Midbrain (tissue), 1 donor: ENCODE measurements at places on chromosomes 2 and 18.
A peak's percentile ranks its signal among the peaks of the same experiment; 100 is the strongest.

DNA sequence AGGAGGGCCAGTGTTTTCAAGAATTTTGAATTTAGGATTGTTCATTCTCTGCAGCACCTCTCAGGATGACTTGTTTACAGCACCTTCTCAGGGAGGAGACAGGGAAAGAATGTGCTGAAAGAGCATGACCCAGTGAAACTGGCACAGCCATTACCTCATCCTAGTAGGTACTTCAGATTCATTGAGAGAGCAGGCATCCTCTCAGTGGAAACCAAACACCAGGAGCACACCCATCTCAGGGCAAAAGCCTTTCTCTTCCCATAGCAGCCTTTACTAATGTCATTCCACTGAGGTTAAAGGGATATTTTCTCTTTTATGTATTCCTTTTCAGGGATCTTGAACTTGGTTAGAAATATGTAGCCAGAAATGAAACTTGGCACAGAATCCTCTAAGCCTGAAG lies 2.6 kb downstream of the MAP2 start:
- DNase-seq = no peak

DNA sequence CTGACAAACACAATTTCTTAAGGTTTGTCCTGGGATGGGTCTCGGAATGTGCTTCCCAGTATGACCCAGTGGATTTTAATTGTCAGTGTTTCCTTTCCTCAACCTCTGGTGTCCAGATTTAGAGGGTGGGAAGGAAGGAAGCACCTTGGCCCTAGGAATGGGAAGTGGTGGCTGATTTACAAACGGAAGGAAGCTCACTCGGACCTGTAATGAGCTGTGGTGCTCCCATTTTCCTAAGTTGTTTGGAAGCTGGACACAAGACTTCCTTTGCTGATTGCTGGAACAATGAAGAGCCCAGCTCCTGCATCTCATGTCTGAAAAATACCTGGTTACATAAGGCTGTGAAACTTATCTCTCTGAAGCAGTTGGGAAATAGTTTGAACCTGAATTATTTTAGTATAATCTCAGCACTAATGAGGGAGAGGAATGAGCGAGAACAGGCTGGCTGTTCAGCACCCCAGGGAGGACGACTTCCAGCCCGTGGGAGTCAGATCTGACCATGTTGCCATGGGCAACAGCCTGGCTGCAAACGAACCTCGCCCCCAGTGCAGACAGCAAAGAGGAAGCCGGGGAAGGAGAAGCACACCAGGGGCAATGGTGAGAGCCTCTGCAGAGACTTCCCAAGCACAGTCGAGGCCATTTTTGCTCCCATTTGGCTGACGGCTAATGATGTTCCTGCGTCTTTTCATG lies 74.4 kb upstream of the ASB18 start:
- DNase-seq = no peak

DNA sequence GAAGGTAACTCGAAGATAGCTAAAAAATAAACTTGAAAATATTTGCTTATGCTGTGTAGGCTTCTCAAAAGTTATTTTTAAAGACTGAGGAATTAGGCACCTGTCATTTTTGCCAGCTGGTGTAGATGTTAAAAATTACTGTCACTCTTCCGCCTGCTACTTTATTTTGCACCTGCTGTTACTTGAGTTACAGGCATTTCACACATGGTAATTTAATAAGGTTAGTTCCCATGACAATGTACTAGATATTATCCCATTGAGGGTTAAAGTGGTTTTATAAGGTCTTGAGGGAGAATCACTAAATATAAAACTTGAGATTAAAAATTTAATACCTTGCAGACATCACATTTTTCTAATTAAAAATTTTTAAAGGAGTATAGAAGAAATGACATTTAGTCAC lies 26.6 kb downstream of the MYL1 start:
- DNase-seq = no peak

- no peak for DNase-seq
These were observed 211.8 kb downstream of the NRXN1 start for GRCh38 chr2:50820176-50820575.

DNA sequence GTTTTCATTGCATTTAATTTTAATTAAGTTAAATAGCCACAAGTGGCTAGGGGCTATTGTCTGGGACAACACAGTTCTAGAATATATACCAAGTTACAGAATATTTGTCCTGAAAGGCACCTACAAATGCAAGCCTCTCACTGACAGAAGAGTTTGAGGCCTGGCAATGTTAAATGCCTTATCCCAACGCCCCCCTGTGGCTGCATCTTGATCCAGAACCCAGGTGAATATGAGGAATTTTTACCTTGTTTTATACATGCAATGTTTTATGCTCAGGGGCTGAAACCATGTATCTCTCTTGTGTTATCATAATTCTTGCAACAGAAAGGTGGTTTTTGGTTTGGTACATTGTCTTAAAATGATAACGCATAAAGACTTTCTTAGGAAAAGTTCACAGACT lies 71.8 kb upstream of the SEC11C start:
- DNase-seq = no peak

GRCh38 chr2:85971366-85971765 lies 82.6 kb upstream of the ST3GAL5 start:
- DNase-seq = no peak

- no peak for DNase-seq
These were observed 66.2 kb upstream of the DLX2 start for GRCh38 chr2:172168917-172169346.

- no peak for DNase-seq
These were observed 49.4 kb downstream of the ETAA1 start for GRCh38 chr2:67446491-67446911.

DNA sequence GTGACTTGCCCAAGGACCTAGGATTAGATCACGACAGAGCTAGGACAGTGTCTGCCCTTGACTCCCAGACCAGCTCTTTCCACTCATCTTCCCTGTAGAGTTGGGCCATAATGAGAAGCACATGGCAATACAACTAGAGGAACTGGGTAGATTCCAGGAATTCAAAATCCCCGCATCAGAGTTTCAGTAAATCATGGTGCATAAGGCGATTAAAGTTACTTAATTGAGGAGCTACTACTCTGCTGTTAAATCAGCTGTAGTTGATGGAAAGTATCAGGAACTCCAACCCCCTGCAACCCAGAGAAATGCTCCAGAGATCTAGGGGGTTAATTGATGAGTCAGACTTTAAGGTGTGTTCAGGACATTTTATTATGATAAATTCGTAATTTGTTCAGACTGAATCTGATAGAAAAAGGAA lies 5.7 kb downstream of the ANTXR1 start:
- no peak for DNase-seq

DNA sequence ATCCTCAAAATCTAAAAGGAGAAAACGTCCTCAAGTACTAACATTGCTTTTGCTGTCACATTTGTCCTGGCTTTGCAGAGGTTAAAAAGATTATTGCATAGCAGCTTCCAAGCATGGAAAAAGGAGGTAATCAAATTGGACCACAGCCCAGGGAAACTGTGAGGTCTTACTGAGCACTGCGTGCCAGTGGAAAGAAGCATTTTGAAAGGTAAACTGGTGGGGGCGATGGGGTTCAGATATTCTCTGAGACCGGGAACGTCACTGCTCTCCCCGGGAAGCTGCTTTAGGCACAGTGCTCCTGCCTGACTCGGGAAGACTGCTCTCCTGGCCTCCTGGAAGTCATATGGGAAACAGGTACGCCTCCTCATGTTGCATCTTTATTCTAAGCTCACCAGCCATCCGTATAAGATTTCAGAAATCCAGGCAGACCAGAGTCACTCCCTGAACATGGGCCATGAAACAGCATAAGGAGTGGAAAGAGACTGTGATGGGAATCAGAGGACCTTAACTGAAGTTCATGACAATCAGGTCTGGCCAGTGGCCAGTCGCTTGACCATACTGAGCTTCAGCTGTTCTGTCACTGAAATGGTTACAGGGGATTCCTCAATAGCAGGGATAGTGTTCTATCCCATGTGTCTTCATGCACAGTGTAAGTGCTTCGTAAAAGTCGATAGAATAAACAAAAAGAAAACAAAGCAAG lies 284.1 kb downstream of the TRIB2 start:
- no peak for DNase-seq

DNA sequence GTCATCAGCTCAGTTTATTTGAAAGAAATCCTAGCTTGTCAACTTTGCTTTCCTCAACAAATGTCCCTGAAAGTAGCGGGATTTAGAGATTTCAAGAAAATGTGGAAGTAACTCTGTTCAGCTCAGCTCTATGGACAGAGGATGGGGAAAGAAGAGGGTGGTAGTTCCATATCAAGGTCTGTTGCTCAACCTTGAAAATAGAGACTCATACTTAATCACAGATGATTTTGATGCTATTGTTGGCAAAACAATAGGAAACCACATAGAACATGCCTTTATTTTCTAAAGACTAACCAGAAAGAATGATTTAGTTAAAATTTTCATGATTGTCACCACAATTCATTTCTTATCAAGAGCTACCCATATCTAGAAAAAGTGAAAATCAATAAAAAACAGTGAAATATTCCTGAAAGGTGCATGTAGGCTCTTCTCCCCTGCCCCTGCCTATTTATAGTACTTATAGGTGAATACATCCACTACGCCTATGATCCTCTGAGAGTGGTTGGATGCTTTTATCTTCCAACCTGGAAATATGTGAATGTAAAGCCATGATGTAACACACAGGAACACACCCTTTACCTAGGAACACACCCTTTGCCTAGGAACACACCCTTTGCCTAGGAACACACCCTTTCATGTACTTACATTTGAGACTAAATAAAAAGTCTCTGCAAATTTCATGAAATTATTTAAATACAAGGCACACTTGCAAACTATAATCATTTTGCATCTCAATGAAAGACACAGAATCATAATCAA lies 65.8 kb downstream of the ETAA1 start:
- DNase-seq = no peak

DNA sequence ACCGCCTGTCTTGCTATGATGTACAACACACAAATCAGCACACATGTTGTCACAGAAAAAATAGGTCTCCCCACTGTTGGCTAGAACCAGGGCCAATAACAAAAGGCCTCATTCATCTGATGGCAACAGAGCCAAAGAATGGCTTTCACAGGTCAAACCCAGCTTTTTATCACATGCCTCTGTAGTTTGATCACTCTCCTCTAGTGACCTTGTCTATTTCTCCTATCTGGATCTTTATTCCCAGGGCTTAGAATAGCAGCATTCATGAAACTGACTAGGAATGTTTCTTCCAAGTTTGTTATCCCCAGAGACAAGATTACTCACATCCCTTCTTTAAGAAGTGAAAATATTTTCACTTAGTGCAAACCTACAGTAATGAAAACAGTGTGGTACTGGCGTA lies 285.8 kb upstream of the GYPC start:
- peak; percentile 4 for DNase-seq

GRCh38 chr2:136916131-136916530 lies 150.8 kb downstream of the THSD7B start:
- no peak for DNase-seq

DNA sequence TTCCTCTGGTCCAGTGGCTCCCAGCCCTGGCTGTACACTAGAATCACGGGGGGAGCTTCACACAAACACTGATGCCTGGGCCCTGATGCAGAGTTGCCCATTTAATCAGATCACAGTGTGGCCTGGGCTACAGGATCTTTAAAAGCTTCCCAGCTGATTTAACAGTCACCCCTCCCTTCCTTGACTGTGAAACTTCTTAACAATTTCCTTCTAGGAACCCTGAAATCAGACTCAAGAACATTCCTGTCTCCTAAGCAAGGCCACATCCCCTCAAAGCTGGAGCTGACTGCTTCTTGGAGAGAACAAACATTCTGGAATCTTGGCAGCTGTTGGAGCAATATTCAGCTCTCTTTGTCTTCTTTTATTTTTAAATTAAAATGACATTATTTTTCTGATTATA lies 88.7 kb downstream of the ADD2 start:
- DNase-seq = no peak

GRCh38 chr2:37457401-37457901 lies 113.0 kb downstream of the QPCT start:
- DNase-seq = no peak

DNA sequence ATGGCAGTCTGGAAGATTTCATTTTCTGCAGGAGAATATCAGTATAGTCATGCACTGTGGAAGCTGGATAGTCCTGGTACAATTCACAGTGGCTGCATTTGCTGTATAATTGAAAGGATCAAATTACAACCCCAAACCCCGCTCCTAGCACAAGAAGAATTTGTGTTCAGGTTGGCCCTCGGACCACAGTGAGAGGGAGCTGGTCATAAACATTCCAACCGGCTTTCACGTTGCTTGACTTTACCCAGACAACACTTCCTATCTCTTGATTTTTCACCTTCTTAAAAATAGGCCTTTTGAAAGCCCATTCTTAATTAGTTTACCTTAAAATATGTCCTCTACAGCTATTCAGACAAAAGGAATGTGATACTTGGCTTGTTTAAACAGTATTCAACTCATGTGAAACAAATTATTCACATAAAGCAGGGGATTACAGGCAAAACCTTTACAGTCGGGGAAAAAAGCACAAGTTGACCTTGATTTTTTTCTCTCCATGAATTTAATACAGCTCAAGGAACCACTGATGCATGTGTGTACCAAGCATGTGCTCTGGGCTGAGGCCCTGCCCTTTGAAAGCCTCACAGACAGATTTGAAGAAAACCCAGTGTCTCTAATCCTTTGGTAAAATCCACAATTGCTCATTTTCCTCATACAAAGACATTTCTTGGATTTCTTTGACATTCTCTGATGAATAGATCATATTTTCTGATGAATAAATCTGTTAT lies 143.0 kb upstream of the SOX11 start:
- DNase-seq = no peak

DNA sequence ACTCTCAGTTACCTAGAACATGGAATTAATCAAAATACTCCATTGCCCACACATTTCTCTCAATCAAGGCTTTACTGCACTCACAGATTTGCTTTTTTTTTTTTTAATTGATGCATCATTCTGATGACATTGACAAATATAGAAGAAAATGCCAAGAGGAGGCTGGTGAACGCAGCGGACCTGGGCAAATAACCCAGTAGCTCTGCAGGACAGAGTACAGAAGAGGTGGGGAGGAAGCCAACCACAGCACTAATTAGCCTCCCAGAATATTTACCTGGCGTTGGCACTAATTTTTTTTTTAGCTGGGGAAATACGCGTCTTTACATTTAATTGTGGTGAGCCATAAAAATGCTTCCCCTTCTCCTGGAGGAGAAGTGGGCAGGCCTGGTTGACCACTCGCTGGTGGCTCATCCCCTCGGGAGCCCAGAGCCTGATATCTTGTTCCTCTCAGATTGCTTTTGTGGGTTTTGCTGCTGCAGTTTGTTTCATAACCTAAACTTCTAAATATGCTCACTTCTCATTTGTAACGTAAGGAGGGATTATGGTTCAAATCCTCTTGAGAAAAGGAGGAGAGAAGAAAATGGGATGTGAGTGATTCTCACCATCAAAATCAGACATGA lies 165.8 kb upstream of the EPB41L3 start:
- no peak for DNase-seq

DNA sequence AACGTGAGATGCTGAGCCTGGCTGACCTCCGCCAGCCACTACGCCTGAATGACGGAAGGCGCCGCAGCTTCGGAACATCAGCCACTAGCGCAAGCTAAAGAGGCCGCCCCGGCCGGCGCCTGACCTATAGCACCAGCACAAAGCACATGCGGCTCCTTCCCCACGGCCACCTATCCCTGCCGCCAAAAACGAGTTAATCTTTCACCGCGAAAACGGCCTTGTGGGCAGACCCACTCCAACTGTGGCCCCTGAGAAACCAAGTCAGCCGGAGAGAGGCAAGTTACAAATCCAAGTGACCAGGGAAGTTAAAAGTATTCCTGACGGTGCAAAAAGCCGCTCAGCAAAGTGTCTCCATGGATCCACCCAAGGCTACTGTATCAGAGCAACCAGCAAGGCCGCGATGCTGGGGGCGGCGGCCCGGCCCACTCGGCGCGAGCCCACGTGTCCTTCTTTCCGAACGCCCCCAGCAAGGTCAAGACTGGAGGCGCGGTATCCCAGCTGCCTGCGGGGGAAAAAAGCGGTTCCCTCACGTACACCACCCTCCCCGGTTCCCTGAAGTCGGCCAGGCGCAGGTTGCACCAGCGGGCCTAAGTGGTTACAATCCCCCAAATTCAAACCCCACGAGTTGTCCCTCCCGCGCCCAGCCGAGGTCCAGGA lies 575 bp downstream of the HSPD1 start:
- peak; percentile 58 for DNase-seq
